HT-29 (cell line): ENCODE measurements at places on chromosomes 7 and 10.

DNA sequence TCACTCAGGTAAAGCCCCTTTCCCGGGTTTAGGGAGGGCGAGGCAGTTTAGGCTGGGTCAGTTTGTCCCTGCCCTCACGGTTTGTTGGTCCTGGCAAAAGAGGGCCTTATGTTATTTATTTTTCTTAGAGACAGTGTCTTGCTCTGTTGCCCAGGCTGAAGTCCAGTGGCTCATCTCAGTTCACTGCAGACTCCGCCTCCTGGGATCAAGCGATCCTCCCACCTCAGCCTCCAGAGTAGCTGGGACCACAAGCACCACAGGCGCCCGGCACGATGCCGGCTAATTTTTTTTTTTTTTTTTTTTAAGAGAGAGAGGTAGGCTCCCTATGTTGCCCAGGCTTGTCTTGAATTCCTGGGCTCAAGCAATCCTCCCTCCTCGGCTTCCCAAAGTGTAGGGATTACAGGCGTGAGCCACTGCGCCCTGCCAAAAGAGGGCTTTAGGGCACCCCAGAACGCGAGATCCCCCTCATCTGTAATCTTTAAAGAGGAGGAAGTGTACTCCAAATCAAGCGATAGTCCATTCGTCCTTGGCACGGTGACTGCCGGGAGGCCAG, 626 bp upstream of the BMS1 start:
- no peak for DNase-seq

GRCh38 chr7:101581891-101582290, 47.2 kb downstream of the MYL10 start:
- no peak for DNase-seq

GRCh38 chr10:18238870-18239485, 98.8 kb downstream of the CACNB2 start:
- DNase-seq: peak; percentile 32

GRCh38 chr7:148155000-148155399, 435.6 kb upstream of the C7orf33 start:
- no peak for DNase-seq

DNA sequence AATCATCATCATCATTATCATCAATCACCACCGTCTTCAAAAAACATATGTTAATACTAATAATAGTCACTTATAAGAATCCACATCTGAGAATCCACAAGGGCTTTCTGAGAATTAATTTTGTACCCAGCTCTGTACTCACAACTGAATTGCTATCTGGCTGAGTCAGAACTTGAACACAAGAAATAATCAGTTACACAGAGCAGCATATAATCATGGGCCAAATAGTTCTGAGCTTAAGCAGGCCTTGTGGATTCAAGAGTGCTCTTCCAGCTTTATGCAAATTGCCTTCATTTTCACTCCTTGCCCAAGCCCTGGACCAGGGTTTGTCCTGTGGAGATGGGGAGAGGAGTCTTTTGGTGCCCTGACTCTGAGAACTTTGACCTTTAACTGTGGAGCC, 304.5 kb downstream of the ZNF248 start:
- no peak for DNase-seq

- DNase-seq: no peak
Observed at GRCh38 chr7:30933124-30933974, 21.7 kb downstream of the AQP1 start.

- DNase-seq: no peak
Observed at GRCh38 chr10:43038783-43039623, 37.9 kb upstream of the RET start.
